CD8-positive, alpha-beta T cell (primary cell): ENCODE measurements at places on chromosomes 7 and 10.
A peak's percentile ranks its signal among the peaks of the same experiment; 100 is the strongest.

DNA sequence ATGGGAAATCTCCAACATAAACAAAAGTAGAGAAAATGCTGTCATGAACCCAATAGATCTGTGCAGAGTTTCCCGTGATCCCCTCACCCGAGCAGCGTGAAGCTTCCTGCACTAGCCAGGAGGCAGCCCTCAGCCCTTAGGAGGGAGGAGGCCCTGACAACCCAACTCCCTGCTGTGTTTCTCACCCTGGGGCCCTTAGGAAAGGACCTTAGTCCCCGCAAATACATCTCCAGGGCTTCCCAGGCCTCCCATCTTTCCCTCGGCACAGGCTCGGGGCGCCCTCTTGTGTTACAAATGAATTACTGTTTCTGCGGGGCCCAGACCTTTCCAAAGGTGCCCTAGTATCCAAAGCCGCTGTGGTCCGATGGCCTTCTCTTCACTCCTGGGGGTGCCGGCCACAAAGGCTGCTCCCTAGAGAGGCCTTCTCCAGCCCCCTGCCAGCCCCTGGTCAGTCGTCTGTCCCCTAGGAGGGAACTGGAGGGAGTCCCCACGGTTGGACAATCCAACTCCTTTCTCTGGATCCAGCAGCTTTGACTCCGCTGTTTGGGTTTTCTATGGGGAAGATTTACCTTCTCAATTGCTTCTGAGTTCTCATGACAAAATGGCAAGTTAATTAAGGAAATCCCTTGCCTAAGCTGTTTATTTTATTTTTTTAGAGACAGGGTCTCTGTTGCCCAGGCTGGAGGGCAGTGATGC is 49.9 kb upstream of the SH2B2 start:
- DNase-seq = peak; percentile 38

- DNase-seq = no peak
These were observed 16.0 kb downstream of the DENND2A start for GRCh38 chr7:140624392-140625191.

DNA sequence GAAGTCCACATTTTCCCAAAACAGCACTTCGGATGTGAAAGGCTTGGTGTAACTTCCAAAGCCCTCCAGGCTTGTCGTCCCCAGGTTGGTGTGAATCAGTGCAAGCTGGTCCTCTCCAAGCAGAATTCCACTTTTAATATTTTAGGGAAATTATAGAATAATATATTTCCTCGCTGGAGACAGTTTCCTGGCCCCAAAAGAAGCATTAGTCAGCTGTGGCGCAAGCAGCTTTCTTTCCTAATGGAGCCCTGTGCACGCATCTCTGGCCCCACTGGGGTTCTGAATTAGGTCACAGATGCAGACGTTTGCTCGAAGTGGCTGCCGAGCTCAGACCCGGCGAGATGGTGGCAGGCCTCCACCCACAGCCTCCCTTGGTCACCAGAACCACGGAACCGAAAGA is 33.3 kb upstream of the MNX1 start:
- no peak for DNase-seq

GRCh38 chr10:29102636-29103035 is 186.2 kb upstream of the LYZL1 start:
- DNase-seq = no peak

DNA sequence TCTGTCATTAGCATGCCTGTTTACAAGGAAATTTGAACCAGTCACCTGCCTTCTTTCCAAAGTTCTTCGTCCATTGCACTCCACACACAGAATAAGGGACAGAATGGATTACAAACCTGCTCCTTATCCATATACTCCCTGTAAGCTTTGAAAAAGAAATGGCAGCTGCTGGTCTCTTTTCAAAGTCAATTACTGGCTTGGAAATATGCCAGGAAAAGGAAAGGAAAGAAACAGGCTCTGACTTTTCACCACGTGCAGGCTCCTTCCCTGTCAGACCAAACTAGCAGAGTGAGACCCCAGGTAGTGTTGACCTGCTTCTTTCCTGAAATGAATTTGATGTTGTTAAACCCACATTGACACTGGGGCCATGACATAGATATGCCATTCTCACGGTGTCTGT is 84.5 kb downstream of the LHFPL3 start:
- DNase-seq = no peak

DNA sequence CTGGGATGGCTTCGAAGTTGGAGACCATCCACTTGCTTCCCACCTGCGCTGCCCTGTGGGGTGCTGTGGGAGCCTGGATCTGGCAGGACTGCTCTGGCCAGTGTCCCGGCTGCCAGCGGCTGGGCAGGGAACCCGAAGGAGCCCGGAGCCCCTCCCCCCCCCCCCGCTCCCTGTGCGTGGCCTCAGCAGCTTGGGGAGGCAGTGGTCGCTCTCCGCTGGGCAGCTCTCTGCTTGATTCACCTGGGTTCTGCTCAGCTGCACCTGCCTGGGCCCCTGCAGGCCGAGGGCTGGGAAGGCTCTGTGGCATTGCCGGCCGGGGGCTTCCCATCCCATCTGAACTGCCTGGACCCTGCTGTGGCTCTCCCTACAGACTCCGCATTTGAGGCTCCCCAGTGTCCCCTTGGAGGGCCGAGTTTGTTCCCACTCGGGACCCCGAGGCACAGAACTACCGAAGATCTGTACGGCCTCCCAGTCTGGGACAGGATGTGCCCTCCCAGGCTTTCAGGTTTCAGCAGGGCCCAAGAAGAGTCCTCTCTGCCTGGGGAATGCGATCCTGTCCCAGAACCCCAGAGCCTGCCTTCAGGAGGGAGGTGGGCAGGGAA is 525.1 kb downstream of the TCERG1L start:
- no peak for DNase-seq

DNA sequence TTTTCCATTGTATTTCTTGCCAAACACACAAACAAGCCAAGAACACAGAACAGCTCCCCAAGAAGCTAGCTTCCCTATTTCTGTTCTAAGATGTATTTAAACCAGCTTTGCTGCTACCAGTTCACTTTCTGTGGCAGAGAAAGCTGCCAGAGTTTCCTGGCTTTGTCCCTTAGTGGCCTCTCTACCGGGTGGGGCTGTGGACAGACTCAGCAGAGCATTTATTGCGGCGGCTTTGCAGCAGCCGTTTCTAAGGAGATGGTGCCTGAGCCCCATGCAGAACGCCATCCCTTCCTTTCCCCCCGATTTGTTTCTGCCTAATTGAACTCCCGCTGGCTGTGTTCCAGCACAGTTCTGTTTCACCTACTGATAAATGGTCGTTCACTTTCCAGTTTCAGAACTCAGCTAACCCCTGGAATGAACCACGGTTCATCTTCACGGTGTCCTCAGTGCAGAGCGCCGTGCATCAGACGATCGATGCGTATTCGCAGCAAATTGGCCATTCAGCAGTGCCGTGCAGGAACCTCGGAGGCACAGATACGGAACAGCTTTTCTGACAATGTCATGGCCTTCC is 33.8 kb upstream of the SFMBT2 start:
- no peak for DNase-seq

- DNase-seq = peak; percentile 32
These were observed 5.4 kb downstream of the PSD start for GRCh38 chr10:102413053-102413705.

GRCh38 chr7:77899516-77899915 is 100.9 kb downstream of the PHTF2 start:
- no peak for DNase-seq

DNA sequence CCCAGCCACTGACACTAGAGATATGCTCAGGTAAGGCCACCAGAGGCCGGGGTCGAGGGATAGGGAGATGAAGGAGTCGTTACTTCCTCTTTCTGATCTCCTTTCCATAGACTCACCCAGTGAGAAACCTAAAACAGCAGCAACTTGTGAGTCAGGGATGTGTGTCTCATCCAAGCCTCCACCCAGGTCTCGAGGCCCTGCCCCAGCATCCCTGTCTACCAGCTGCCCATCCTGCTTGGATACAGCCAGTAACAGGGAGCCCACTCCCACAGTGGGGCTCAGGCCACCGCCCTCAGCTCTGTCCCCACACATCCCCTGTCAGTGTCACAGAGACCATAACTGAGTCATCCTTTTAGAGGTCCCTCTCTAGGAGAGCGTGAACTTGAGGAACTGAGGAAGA is 49.6 kb upstream of the CHST15 start:
- DNase-seq = no peak

DNA sequence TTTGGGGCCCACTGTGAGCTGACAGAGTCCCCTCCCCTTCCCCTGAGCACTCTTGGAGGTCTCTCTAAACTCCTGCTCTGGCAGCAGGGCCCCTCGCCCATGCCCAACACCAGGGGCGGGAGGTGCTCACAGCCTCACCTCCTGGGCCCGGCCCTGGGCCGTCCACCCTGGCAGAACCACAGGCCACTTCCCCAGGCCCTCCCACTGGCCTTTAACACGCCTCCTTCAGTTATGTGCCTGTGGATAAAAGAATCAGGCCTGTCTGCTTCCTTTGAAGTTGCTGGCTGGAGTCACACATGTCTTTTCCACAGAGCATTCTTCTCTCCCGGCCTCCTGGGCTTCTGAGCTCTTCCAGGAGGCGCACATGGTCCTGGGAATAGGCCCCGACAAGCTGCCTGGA is 10.2 kb downstream of the MYL10 start:
- no peak for DNase-seq

DNA sequence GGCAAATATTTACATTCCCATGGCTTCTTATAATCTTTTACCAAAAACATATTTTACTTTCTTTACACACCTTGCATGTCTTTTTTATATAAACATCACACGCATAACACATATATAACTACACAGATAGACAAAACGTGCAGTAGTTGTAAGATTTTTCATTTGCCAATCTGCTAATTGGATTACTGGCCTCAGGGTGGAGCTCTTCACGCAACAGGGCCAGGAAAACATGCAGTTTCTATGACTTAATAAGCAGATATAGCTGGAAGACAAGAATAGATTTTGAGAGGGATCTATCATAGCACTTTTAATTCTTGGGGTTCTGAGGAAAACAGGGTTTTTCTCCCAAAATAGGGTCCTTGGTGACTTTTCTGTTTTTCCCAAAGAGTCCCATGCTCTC is 12.7 kb downstream of the ACADSB start:
- peak; percentile 9 for DNase-seq

- no peak for DNase-seq
These were observed 188.4 kb upstream of the CACNA2D1 start for GRCh38 chr7:82631998-82632397.

DNA sequence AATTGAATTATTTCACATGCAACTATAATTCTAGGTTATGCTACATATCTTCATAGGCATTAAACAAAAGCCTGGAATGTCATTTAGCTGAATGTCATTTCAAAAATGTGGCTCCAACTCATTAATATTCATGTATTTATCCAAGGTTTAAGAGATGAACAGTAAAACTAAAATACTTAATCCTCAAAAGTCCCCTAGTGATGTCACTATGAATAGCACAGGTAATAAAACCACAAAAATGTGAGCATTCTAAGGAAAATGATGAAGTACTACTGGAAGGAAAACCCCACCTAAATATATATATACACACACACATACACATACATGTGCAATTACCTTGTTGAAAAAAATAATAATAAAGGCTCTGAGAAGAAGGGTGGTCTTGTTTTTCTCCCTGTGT is 154.4 kb upstream of the ASAH2 start:
- DNase-seq = no peak

GRCh38 chr10:34908481-34908880 is 93.4 kb upstream of the PARD3 start:
- DNase-seq = no peak

DNA sequence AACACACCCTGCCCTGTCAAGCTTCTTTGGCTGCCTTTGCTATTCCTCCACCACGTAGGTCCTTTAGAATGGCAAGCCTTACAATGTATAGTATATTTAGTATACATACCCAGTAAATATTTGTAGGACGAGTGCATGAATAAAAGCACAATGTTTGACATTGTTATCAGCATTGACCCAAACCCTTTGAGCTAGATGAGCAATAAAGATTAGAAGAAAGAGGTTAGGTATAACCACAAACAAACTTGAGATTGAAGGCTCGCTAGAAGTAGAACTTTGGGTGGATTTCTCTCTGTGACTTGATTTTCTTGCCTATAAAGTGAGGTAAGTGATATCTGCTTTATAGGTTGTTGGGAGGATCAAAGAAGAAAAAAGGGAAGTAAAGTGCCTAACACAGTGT is 561.0 kb upstream of the GALNT17 start:
- no peak for DNase-seq

DNA sequence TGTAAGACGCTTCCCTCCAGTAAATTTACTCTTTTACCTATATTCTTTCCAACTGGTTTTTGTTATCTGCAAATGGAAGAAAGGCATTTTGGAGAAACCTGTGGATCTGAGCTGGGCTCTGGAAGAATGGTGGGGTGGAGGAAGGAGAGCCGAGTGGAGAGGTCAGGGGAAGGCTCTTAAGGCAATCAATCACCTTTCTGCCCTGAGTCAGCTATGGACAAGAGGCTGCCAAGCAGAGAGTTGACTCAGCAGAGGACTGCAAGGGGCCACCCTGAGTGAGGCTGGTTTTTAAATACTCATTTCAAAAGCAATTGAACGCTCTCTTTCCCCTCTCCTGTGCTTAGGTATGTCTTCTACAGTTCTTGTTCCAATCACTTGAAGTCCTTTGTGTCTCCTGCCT is 81.8 kb downstream of the SPAG6 start:
- DNase-seq = no peak

GRCh38 chr7:71846160-71846559 is 566.0 kb downstream of the CALN1 start:
- no peak for DNase-seq

- DNase-seq = no peak
These were observed 199.5 kb downstream of the LRRN3 start for GRCh38 chr7:111290419-111290818.

DNA sequence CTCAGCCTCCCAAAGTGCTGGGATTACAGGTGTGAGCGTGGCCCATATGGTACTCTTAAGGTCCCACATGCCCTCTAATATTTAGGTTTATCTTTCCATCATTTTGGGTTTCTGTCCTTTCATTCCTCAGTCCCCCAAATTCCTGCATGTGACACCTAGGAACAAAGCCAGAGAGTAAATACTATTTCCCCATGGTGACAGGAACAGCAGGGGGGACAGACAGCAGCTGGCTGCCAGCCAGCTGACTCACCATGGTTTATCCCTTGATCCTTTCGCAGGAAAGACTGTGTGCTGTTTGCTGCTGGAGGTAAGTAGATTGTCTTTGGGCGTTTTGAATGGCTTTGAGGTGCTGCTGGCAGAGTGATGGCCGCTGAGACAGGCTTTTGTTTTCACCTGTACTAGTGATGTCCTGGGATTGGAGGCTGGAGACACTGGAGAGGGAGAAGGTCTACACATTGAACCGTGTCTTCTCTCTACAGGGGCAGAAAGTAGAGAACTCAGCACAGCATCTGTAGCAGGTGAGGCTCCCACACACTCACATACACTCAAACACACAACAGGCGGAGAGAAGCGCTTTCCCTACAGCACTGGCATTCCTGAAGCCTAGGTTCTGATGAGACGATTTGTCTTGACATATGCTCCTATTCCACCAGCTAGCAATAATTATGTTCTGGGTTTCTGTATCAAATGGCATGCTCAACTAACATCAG is 83.7 kb upstream of the EFCAB10 start:
- no peak for DNase-seq

- no peak for DNase-seq
These were observed 116.3 kb upstream of the RET start for GRCh38 chr10:42960491-42960990.

GRCh38 chr7:101093906-101094305 is 8.6 kb downstream of the TRIM56 start:
- DNase-seq = no peak

- no peak for DNase-seq
These were observed 166.4 kb upstream of the PPP1R3A start for GRCh38 chr7:114085313-114085591.

GRCh38 chr10:77587416-77587790 is 50.2 kb downstream of the KCNMA1 start:
- no peak for DNase-seq
